ENCODE measurements at places on chromosomes 16 and 17. TPM values are rescaled to one million over a fixed set of nuclear protein-coding genes. Genes with fewer than 3 reads are reported as not detected.

DNA sequence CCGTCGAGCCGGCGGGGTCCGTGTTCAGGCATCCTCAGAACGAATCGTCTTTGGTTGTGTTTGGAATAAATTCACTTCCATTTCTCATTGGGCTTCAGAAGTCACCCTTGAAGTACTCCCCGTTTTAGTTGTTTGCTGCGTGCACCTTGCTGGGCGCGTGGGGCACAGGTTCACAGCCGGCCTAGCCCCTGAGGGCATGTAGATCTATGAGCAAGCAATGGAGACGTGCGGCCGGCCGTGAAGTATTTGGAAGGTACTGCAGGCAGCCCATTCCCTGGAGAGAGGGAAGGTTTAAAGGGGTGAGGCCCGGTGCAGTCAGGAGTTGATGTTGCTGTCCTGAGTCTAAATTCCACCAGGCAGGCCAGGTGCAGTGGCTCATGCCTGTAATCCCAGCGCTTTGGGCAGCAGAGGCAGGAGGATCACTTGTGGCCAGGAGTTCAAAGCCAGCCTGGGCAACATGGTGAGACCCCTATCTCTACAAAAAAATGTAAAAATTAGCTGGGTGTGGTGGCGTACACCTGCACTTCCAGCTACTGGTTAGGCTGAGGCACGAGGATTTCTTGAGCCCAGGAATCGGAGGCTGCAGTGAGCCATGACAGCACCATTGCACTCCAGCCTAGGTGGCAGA lies 714 bp downstream of the ACSF3 start:
- DNase-seq = no peak

GRCh38 chr17:41837761-41838538 lies at the start of gene KLHL10:
Gene KLHL10, plus strand, starts transcription at chr17:41837825. Its CDS starts 108 bp downstream, at chr17:41837933.
- no peak for DNase-seq

DNA sequence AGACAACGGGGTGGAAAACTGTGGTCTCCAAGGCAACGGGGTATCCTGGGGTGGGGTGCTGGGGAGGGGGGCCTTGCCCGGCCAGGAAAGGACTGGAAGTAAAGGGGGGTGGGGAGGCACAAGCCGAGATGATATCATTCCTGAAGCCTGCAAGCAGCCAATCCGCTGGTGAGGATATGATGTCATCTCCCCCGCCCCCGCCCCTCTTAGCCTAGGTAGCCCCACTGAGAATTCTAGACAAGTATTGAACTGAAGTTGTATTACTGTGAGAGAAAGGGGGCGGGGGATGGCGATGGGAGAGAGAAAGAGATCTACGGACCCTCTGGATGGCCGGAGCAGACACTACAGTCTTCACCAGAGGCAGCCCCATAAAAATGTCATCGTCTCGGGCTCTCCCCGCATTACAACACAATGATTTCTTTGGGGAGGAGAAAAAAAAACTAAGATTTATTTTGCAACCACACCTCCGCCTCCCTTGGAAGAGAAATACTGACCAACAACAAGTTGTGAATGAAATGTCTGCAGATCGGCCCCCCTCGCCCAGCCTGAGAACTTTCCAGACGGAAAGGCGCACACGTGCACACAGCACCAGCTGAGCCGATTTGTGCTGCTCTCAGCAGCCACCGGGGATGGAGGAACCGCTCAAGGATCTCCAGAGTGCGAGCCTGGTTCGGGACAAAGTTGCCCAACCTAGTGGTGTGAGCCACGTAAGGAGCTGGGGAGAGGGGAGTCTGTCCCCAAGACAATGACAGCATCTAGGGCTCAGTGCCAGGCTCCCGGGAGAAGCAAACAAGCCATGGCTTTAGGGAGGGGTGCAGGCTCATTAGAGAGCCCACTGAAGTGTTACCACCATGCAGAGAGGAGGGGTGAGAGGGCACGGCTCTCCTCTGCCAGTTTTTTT lies 222.1 kb downstream of the SOX9 start:
- no peak for DNase-seq

GRCh38 chr17:73921306-73921705 lies 277.1 kb upstream of the SDK2 start:
- no peak for DNase-seq

- DNase-seq = no peak
Measured at GRCh38 chr17:9239246-9239792, 218.0 kb downstream of the NTN1 start.

DNA sequence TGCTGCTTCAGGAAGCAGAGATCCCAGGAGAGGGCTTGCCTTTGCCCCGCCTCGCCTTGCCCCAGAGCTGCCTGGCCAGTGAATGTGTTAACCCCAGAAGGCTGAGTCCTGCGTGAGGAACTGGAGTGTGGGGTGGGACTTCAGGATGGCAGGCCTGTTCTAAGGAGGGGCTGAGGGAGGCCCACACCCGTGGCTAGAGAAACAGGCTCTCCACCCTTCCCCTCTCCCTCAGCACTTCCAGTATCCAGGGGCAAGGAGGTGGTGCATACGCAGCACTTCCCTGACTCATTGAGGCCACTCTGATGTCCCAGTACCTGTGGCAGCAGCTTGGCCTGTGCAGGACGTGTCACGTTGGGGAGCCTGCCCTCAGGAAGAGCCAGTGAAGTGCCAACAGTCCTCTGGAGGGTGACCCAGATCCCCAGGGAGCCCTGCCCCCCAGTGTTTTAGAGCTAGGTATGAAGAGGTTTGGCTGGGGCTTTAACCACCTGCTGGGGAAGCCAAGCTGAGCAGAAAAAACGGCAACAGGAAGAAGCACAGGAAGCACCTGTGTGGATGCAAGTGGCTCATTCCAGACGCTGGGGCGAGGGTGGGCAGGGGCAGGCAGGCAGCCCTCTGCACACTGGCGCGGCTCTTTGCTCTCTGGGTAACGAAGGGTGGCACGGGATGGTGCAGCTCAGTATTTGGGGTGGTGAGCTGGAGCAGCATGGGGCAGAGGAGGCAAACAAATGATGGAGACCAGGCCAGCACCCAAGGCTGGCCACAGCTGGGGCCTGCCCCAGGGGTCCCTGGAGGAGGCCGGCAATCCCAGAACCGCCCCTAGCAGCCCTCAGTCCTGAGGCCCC lies 14.7 kb upstream of the CTCF start:
- peak; percentile 63 for DNase-seq

The MYH13 gene
- not detected for total RNA-seq

GRCh38 chr17:80953471-80954315 lies 37.9 kb upstream of the CHMP6 start:
- DNase-seq = no peak

DNA sequence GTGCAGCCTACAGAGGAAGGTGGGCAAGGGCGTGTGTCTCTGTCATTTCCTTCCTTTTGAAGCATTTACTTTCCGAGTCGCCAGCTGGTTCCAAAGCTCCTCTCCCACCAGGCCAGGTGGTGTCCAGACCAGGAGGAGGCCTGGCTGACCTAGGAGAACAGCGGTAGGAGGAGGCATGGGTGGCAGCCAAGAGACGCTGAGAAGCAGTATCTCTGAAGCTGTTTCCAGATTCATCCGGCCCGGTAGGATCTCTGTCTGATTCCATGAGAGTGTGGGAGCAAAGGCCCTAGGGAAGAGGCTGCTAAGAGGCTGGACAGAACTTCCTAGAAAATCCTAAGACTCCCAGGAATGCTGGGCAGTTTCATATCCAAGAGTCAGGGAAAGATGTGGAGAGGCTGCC lies 20.3 kb downstream of the MEOX1 start:
- no peak for DNase-seq

- no peak for DNase-seq
Measured at GRCh38 chr17:29283496-29283895, 10.5 kb downstream of the NUFIP2 start.

The TEFM gene
- 7.8 TPM for total RNA-seq

GRCh38 chr17:80260069-80260535 lies 550 bp upstream of the RNF213 start:
- peak; percentile 93 for DNase-seq

DNA sequence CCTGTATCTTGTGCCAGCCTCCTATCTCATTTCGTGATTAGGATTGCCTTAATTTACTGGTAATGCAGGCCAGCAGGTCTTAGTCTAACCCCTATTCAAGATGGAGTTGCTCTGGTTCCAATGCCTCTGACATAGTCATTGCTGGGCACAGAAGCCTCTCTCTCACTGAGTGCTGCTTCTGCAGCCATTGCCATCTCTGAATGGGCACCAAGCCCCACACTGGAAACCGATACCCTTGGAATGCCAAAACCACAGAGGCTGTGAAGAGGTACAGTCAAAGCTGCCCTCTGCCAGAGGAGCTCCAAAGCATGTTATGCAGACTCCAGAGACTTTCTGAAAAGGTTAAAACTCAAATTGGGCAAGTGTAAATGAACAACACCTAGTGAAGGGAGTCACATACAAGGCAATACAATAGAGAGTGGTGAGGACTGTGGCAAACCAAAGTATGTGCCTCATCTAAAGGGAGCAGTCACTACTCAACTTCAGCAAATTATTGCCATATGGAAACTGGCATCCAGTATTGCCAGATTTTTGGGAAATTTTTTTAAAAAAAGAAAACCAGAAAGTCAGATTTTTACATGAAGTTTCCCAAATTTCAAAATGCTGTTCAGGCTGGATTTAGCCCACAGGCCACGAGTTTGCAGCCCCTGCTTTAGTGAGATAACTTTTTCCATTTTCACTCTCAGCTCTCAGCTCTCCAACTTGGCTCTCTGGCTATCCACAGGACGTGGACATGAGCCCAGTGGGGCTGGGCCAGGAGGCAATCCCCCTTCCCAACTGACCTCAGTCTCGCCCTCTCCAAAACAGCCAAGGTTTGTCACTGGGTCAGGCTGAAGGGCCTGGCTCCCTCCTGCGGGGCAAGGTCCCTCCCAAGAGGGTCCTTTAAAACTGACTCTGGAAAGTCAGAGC lies 2.1 kb upstream of the MMP2 start:
- DNase-seq = no peak

DNA sequence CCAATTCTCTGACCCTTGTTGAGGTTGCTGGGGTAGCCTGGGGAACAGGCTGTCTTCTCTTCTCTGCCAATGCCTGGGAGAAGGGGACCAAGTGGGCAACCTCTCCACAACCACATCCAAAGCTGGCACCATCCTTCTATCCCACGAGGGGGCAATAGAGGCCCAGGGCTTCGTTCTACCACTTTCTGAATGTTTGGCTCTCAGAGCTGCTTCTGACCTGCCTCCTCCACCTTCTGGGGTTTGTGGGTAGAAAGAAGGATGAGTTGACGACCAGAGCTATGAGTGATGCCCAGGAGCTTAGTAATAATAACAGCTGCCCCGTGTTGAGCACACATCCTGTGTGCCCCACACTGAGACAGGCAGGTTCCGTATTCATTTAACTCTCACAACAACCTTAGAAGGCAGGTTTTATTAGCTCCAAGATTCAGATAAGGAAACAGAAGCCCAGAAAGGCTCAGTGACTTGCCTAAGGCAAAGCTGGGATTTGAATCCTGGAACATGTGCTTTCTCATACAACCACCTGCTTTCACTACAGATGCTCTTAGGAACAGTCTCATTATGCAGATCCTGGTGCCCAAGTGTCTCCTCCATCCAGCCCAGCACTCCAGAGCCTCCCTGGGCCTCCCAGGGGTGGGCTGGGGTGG lies 11.1 kb downstream of the TSPOAP1 start:
- peak; percentile 59 for DNase-seq

- DNase-seq = no peak
Measured at GRCh38 chr17:35245196-35245486, 2.3 kb downstream of the SLFN5 start.

DNA sequence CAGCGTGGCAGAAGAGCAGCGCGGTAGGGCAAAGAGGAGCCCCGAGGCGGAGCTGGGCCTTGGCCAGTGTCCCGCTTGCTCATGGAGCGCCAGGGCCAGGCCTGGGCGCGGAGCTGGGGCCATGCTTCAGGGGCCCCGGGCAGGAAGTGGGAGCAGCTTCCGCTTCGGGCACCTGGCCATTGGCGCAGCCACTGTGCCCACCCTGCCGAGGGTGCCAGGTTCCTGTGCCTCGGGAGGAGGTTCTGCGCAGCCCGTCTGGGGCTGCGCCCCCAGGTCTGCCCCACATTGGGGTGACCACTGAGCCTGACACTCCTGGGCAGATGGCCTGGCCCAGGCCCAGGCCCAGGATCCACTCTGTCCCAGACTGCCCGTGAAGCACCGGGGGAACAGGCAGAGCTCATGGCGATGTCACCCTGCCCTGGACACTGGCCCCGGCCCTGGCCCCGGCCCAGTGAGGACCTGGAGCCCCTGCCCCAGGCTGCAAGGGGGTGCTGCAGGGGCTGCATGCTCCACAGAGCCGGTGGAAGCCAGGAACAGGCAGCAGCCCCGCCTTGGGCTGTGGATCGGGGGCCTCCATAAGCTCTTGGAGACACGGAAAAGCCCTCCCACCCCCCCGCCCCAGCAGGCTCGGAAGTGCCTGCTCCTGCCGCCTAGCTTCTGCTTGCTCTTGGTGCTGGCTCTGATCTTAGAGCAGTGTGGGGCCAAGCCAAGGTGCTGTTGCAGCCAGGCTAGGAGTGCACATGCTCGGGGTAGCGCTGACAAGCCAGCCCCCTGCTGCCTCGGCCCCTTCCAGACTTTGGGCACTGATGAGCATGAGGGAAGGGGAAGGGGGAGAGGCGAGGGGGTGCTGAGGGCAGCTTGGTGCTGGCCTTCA lies 35.9 kb upstream of the FOXJ1 start:
- DNase-seq = no peak

- no peak for DNase-seq
Measured at GRCh38 chr16:30958175-30959079, 873 bp downstream of the SETD1A start.

DNA sequence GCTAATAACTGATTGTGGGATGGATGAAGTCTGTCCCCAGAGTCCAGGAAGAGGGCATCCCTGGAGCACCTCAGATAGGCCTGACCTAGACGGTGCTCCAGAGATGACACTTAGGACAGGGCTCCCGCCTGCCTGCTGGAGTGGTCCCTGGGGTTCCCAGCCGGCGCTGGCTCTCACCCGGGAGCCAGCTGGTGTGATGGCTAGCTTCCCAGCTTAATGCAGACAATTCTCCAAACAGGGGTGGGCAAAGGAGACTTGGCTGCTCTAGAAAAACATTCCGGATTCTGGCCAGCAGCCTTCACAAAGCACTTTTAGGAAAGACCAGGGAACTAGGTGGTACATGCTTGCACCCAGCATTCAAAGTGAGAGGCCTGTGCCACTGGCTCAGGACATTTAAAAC lies 18.6 kb downstream of the ACE start:
- DNase-seq = no peak

The CLEC19A gene
- total RNA-seq = not detected

Data from CD4-positive, alpha-beta T cell (primary cell).